ENCODE measurements at places on chromosomes 11 and 22. TPM values are rescaled to one million over a fixed set of nuclear protein-coding genes. Genes with fewer than 3 reads are reported as not detected.
A peak's percentile ranks its signal among the peaks of the same experiment; 100 is the strongest.

NLRP6 gene
- 2.1 TPM for total RNA-seq

MAPK8IP1 gene
- 3.2 TPM for total RNA-seq

DNA sequence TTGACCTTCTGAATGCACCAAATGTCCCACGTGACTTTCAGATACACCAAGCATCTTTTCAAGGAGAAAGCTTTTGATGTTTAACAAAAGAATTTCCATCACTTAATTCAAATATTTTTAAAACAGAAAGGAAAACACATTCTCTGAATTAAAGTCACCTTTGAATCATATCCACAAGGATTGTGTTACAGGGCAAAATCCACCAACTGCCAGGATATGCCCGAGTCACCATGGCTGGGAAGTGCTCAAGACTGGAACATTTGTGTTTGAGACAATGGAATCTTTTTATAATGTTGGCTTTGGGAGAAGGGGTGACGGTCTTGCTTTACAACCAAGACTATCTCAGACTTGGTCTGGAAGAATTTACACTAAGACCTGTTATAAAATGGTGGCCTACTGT lies 40.8 kb downstream of the BID start:
- no peak for DNase-seq

GRCh38 chr22:19984201-19984753 lies 32.3 kb downstream of the ARVCF start:
- DNase-seq, result no peak

- no peak for DNase-seq
Observed at GRCh38 chr11:119615003-119615881, 113.8 kb downstream of the NECTIN1 start.

DNA sequence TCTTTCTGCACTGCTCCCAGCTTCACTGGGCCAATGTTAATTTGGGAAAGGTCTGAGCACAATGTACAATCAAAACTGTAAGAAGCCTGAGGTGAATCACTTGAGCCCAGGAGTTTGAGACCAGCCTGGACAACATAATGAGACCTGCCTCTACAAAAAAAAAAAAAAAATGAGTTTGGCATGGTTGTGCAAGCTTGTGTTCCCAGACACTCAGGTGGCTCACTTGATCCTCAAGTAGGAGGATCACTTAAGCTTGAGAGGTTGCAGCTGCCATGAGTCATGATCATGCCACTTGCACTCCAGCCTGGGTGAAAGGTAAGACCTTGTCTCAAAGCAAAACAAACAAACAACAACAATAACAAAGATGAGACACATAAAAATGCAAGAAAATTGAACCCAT lies 38.6 kb upstream of the SC5D start:
- no peak for DNase-seq

DNA sequence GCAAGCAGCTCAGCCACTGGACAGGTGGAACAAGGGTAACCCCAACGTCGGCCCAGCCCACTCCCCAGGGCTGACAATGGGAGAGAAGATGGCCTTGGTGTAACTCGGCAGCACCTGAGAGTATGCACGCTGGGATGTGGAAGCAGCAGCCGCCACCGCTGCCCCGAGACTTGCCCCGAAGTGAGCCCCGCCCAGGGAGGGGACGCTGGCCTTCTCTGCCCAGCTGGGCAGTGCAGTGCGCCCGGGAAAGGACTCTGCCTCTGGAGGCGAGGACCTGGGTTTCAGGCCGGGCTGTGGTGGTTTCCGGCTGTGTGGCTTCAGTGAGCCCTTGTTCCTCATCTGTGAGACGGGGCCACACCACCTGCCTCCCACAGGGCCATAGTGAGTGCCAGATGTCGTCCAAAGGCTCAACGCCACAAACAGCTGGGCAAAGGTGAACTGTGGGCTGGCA lies 8.6 kb upstream of the POLDIP3 start:
- DNase-seq, result peak; percentile 86

ACR gene
- total RNA-seq, result not detected
